GM19239 (cell line): ENCODE measurements at places on chromosomes 6 and 20.

- DNase-seq: no peak
These were observed 121.2 kb upstream of the SASH1 start for GRCh38 chr6:148221196-148221979.

GRCh38 chr6:125212377-125212776 lies 58.8 kb downstream of the TPD52L1 start:
- DNase-seq: no peak

DNA sequence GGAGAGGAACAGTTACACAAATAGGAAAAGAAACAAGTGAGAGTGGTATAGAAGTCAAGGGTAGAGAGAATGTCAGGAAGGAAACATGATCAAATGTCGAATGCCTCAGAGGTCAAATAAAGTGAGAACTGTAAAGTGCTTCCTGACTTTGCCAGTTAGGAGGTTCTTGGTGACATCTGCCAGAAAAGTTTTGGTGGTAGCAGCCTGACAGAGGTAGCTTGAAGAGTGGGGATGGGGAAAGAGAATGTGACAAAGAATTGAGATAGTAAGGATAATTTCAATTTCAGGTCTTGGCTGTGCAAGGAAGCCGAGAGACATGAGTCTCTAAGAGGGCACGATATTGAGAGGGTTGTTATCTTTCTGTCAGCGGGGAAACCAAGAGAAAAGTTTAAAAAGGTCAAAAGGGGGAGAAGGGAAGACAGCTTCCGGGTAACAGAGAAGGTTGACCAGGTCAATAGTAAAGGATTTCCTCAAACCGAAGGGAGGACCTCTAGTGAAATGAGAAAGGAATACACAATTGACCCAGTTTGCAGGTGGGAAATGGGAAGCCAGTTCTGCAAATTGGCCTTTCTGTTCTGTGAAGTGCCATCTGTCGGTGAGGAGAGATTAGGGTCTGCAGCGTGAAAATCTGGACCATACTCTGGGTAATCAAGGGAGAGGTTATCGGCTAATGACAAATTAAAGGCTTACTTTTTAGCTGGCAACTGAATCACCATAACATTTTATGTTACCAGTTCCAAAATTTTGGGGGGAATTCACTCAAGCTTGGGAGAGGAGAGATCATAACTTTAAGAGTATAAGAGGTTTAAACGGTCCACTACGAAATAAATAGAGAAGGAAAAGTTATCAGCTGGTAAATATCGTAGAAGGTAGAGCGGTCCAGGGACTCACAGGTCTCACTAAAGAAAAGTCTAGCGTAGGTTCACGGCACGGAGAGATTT lies 973 bp upstream of the BRD2 start:
- no peak for DNase-seq

DNA sequence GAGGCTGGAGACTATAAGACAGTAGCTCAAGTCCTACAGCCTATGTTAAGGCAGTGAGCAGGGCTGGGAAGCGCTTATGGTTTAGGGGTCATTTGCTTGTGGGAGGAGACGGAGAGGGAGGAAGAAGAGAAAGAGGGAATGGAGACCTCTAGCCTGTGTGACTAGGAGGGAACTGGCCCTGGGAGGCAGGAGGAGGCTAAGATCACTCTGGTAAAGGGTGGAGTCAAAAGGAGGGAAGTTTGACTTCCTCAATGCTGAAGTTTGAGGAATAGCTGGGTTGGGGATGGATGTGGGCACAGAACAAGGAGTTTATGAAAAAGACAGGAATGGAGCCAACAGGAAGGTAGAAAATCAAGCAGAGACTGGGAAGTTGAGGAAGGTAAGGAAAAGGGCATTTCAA lies 6.4 kb upstream of the BACH2 start:
- DNase-seq: no peak

DNA sequence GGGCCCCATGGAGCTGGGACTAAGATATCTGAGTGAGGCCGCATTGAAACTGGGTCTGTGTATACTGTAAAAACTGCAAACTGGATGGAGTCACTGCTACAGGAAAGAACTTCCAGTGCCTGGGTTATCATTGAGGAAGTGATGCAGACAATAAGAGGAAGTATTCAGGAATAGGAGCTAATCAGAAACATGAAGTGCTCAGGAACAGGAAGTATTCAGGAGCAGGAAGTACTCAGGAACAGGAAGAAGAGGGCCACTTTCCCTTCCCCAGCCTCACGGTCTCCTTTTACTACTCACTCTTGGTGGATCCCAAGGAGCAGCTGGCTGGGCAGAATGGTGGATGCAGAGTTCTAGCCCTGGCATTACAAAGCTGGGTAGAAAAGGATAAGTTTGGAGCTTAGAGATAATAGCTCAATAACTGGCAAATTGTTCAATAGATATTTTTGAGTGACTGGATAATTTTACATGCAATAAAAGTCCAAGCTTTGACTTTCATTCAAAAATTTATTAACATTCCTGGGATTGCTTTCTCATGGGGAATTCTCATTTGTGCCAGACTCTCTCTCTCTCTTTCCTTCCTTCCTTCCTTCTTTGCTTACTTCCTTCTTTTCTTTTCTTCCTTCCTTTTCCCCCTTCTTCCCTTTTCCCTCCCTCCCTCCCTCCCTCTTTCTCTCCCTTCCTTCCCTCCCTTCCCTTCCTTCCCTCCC lies 82.2 kb upstream of the PAX1 start:
- DNase-seq: no peak

DNA sequence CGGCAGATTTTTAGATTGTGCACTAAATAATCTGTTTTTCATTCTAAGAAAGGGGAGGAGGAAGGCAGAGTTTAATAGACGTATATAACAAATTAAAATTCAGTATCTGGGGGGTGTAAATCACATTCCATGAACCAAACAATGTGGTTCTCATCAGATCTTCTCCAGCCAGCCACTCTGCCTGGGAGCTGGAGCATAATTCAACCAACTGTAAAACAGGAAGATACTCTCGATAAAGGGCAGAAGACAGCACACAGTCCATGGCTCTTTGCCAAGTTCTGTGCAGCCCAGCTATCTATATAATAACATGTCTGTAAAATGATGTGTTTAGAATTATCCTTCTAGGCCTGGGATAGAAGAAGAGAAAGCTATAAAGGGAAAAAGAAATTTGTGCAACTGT lies 289.9 kb upstream of the ZFP64 start:
- DNase-seq: no peak

DNA sequence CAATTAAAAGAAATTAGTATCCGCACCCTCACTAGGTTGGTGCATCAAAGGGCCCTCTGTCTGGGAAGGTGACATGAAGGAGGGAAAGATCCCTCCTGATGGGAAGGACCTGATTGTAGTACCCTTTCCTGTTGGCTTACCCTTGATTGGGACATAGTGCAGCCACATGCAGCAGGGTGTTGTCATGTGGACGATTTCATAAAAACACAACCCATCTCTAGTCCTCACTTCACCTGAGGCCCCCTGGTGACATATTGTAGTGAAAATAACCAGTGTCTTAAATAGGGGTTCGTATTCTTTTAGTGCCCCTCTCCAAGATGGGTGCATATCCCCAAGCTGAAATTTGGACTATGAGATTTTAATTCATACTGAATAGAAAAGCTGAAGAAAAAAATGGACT lies 97.3 kb downstream of the SLX4IP start:
- DNase-seq: no peak

DNA sequence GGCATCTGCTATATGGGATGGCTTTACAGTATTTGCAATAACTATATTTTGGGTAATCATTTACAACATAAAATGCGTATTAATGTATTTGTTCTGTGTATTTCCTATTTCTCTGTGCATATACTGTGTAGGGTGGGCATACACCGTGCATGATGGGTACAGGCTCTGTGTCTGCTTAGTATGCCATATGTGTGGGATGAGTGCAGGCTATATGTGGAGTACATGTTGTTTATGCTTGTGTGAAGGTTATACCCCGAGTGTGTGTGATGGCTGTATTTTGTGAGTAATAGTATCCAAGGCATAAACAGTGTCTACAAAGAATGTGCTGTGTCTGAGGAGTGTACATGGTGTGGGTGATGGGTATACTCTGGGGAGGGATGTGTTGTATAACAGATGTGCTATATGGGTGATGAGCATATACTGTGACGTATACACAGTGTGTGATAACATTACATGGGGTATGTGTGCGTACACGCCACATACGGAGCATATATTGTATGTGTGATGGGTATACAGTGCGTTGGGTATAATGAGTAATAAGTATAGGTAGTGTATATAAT lies 52.7 kb downstream of the CPXM1 start:
- DNase-seq: no peak

DNA sequence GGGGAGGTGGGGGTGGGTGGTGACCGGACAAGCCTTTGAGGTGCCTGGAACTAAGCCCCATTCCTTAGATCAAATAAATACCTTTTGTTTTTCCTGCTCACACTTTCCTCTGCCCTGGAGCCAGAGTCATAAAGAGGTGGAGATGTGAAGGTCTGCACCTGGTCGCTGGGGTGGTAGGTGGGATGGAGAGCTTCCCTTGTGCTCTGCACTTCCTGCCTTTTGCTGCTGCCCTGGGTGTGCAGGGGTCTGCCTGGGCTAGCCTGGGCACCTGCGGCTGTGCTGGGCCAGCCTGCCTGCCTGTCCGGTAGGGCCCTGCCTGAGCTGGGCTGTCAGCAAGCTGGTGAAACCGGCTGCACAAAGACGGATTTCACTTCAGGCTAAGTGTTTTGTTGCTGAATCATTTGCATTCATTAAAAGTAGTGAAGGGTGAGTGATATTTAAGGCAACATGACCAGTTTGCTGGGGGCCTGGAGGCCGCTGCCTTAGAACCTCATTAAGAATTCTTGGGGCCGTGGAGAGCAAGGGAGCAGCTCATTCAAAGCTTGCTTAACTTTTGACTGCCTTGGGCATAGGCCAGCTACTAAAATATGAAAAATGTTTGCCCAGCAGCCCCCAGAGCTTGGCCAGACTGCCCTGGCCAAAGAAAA lies 20.5 kb downstream of the PTK7 start:
- DNase-seq: no peak

DNA sequence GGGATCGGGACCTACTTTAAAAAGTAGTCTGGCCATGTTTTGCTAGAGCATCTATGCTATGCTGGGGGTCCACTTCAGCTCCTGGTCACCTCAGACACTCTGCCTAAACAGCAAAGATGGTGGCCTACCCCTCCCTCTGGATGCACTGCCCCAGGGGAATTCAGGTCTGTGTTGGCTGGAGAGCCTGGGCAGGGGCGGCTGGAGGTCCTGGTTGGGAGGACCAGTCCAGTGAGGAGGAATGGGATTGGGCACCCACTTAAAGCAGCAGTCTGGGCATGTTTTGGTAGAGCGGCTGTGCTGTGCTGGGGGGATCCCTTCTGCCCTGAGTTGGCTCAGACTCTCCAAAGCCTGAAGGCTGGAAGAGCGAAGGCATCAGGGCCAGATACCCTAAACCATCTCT lies 23.2 kb upstream of the TCF21 start:
- DNase-seq: no peak

DNA sequence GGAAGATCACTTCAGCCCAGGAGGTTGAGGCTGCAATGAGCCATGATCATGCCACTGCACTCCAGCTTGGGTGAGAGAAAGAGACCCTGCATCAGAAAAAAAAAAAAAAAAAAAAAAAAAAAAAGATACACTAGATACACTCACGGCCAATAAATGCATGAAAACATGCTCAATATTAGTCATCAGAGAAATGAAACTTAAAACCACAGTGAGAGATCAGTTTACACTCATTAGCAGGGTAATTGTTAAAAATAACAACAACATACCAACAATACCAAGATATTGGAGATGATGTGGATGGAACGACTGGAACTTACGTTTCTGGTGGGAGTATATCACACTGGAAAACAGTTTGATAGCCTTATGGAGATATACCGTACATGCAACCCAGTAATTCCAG lies 29.9 kb downstream of the HS3ST5 start:
- no peak for DNase-seq

DNA sequence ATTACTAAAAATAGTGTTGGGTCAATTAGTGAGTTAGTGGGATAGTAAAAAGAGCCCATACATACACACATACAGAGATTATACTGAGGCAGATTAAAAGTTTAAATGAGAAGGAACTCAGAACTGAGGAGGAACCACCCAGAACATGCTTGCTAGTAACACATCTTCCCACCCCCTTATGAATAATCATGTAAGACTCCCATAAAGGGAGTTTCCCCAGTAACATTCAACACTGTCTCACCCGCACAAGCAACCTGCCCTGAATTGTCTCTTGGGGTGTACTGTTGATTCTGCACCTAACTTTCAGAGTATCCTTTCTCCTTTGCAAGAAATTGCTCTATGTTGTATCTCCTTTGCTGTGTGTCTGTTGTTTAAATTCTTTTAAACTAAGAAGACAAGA lies 11.1 kb upstream of the HLA-DQB2 start:
- DNase-seq: no peak

DNA sequence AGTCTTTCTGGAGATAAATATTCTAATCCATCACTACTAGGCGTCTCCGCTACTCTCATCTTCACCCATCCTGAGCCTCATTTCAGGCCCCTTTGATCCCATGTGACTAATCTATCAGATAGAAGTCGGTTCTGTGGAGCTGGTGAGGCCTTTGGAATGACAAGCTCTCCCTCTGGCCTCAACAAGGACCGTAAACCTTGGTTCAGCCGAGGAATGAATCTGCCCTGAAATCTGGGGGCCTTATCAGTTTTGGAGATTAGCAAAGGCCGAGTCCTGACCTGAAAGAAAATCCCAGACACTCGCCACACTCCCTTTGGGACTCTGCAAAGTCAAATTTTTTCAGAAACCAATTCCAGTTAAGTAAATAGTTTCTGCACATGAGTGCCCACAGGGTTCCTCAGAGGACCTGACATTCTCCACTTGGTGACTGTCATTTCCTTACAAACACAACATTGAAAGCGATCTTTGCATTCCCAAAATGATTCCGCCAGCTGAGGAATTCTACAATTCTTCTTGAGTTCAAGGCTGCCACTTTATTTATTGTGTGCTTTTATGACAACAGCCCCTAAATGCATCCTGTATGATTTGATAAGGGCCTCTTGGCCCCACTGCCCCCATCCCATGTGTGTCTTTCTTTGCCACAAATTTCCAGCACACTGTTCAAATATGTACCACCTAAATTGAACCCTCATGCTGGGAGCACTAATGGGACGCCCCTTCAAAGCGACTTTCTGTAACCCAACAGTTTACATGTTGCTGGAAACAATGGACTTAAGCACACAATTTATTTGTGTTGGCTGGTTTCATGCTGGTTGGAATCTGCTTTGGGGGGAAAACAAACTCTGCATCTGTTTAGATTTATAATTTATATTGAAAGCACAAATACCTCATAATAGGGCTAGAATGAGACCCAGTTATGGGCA lies 10.0 kb upstream of the RIPOR3 start:
- DNase-seq: no peak

GRCh38 chr6:153063936-153064335 lies 61.4 kb upstream of the MTRF1L start:
- no peak for DNase-seq

GRCh38 chr6:1600764-1601157 lies 9.0 kb upstream of the FOXC1 start:
- DNase-seq: no peak
